ENCODE measurements at places on chromosomes 1 and 21. TPM values are rescaled to one million over a fixed set of nuclear protein-coding genes. Genes with fewer than 3 reads are reported as not detected.

Gene KANK4
- not detected for total RNA-seq

Gene SLC2A5
- 0.13 TPM for total RNA-seq

Gene OR2L2
- total RNA-seq, result not detected

Gene FALEC
- not detected for total RNA-seq

- no peak for DNase-seq
These were observed 686.9 kb downstream of the LRRIQ3 start for GRCh38 chr1:73511038-73511437.

Gene RIMKLA
- under 0.01 TPM for total RNA-seq

DNA sequence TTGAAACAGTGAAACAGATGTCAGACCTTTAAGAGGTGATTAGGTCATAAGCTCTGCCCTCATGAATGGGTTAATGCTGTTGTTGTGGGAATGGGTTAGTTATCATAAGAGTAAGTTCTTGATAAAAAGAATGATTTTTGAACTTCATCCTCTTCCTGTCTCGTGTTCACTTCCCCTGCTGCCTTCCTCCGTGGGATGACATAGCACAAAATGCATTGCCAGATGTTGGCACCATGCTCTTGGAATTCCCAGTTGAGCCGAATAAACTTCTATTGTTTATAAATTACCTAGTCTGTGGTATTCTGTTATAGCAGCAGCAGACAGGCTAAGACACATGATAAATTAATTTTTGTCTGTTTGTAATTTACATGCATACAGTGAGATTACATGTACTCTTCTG is 112.0 kb upstream of the LRRC7 start:
- no peak for DNase-seq

Gene PBXIP1
- total RNA-seq, result 101 TPM

GRCh38 chr1:169141356-169141755 is 34.9 kb downstream of the ATP1B1 start:
- DNase-seq, result no peak

GRCh38 chr1:17030206-17030605 is 18.5 kb upstream of the ATP13A2 start:
- no peak for DNase-seq

DNA sequence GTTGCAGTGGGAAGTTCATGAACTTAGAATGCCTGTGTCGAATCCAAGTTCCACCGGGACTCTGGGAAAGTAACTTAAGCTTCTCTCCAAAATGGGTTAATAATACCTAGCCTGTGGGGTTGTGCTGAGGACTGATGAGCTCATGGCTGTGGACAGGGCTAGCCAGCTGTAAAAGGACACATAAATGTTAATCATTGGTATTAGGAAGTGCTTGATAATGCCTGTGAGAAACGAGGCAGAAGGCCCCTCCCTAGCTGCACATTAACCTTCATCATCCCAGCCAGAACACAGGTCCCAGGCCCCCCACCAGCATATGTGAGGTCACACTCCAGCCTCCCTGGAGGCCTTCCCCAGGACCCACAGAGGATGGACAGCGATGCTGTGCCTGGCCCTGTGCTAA is 789 bp upstream of the GJB4 start:
- no peak for DNase-seq

Gene NOS1AP
- 0.13 TPM for total RNA-seq

Gene CHIA
- not detected for total RNA-seq

DNA sequence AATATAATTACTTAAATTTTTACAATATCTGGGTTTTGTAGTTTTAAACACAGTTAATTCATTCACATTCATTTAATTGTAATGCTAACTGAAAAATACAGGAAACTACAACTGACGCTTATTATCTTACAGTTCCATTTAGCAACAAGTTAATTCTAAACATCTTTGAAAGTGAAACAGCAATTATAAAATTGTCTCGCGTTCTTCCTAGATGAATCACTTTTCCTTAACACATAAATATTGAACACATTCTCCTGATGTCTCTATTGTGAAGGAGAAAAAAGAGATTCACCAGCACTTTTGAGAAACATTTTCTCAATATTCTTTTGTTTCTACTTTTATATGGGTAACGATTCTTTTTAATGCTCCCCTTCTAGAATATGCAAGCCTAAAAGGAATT is 6.4 kb downstream of the PTGFR start:
- peak; percentile 29 for DNase-seq

Gene LAMB3
- 3.0 TPM for total RNA-seq

DNA sequence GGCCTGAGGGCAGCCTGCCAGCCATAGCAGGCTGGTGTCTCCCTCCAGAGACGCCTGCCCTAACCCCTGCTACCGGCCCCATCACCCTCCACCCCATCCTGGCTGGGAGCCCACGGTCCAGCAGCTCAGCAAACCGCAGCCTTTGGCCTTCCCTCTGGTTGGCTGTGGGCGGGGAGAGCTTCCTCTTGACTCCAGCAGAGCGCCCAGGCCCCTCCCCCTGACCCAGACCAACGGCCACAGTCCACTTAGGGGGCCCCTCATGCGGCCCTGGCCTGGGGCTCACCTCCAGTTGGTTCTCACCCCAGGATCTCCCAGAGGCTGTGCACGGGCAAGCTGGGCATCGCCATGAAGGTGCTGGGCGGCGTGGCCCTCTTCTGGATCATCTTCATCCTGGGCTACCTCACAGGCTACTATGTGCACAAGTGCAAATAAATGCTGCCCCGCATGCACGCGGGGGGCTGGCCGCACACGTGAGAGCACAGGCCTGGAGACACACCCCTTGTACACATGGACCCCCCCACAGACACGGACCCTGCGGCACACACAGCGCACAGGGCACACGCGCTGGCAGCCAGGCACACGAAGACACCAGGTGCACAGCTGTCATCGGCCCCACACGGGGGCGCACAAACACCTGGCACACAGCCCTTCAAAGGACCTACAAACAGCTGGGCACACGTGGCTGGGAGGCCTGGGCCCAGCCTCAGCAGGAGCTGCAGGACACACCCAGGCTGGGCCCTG is 3.1 kb downstream of the SMIM1 start:
- DNase-seq, result no peak

DNA sequence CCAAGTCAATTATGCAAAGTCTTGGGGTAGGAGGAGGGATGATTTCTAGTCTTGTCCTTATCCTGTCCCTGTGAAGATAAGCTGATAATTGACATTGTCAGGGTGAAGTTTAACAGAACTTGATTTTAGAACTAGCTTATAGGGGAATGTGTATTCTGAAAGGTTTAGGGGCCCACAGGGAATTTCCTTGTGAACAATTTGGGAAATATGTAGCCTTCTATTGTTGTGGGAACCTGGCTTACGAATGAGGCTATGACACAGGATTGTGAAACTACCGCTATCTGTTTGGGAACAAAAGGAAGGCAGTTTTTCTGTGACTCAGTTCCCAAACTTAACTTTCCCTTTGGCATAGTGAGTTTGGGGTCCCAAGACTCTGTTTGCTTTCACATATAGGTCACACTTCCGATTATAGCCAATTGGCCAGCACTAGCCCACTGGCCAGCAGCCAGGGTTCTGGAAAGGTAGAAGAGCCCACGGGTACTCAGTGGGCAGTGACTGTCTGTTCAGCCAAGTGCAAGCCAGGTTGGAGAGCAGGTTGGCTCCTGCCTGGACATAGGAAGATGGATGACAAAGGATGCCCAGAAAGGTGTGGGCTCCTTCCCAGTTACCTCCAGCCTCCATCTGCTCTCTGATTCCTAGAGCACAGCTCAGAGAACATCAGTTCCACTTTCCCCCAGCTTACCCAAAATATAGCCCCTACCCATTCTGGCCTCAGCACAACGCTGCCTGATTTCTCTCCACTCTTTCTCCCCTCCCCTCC is 35.5 kb downstream of the H3-3A start:
- peak; percentile 66 for DNase-seq

Gene PTCH2
- under 0.01 TPM for total RNA-seq

Gene SLC30A10
- total RNA-seq, result not detected

DNA sequence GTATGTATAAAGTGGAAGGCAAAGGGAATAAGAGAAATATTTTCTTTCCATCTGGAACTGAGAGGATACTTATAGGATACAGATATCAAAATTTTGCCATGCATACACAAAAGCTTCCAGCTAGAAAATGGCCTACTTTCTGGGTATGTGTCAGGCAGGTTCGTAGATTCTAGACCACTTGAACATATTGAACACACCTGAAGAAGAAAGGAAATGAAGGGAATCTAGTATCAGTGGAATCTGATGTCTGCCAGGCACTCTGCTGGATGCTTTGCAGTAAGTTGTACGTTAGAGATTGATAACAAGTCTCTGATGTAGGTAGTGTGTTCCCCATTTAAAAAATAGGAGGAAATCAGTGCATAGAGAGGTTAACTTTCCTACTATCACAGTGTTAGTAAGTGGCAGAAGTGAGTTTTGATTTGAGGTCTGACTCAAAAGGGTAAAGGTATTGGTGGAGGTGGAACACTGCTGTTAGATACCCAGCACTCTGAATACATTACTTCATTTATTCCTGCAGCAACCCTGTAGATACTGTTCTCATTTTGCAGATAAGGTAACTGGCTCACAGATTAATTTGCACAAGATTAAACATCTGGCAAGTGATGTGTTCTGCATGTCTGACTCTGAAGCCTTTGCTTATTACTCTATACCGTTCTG is 3.0 kb downstream of the CAMSAP2 start:
- no peak for DNase-seq

GRCh38 chr1:214897581-214897980 is 185.0 kb upstream of the KCNK2 start:
- DNase-seq, result no peak

DNA sequence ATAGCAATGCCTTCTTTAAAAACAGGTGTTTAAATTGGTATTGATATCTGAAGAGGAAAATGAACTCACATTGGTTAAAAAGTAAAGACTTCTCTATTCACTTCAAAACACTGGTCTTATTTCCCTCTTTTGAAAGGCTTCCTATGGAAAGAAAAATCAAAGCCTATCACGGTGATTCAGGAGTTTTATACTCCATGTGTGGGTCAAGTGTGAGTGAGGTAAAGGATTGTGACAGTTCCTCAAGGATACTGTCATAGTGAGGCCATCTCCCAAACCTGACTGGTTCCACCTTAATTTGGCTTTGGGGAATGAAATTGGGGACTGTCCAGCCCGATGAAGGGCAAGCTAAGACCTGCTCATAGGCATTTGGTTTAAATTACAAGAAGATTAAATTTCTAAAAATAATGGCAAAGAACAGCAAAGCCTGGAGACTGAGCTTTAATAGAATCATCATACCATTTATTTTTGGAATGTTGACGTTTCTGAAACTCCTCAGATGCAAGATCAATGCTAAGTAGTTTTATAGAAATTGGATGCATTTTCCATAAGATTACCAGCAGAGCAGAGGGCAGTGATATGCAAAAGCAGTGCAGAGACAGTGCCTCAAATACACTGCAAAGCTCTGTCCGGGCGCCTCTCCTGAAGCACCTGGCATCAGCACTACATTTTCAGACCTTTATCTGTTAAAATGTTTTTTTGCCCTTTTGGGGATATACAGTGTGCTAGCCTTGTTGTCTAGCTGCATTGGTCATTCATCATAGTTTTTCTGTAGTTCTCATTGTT is 302.1 kb upstream of the SGIP1 start:
- no peak for DNase-seq

- DNase-seq, result no peak
These were observed 204.7 kb downstream of the ST6GALNAC3 start for GRCh38 chr1:76279101-76279748.

DNA sequence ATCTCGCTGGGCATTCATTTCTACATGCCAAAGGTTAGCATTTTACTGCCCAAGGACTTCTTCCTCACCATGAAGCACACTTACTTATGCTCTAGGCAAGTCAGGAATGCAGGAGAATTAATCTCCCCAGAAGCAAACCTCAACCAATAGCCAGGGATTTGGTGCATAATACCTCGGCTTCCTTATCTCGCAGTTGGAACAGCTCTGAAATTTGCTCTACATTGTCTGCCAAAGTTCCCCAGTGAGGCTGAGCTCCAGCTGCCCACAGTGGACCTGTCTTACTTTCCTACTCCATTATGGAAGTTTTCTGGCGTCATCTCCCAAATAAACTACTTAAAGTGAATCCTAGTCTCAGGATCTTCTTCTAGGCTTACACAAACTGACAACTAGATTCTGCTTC is 57.6 kb upstream of the PPM1J start:
- DNase-seq, result no peak

DNA sequence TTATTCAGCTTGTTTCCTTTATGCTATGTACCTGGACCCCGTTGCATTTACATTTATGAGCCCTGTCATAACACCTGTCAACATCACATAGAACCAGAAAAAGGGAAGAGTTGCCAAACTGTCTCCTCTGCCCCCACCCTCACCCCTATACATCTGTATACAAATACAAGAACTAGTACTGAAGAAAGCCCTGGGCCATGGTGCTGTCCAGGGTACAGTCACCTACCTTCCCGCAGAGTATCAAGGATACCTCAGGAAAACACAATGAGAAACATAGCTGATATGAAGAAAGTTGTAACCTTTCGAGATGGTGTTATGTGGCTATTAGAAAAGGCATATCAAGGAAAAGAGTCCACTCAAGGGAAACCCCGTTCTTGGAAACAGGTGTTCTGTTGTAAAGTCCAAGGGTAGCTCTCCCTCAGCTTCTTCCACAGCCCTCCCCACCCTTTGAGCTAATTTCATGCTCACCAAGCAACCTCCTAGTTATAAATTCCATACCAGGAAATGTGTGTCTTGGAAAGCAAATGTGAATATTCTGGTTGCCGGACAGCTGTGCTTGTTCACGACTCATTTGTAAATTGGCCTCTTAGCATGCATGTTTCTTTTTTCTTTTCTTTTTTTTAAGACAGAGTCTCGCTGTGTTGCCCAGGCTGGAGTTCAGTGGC is 16.7 kb upstream of the AVPR1B start:
- DNase-seq, result no peak

DNA sequence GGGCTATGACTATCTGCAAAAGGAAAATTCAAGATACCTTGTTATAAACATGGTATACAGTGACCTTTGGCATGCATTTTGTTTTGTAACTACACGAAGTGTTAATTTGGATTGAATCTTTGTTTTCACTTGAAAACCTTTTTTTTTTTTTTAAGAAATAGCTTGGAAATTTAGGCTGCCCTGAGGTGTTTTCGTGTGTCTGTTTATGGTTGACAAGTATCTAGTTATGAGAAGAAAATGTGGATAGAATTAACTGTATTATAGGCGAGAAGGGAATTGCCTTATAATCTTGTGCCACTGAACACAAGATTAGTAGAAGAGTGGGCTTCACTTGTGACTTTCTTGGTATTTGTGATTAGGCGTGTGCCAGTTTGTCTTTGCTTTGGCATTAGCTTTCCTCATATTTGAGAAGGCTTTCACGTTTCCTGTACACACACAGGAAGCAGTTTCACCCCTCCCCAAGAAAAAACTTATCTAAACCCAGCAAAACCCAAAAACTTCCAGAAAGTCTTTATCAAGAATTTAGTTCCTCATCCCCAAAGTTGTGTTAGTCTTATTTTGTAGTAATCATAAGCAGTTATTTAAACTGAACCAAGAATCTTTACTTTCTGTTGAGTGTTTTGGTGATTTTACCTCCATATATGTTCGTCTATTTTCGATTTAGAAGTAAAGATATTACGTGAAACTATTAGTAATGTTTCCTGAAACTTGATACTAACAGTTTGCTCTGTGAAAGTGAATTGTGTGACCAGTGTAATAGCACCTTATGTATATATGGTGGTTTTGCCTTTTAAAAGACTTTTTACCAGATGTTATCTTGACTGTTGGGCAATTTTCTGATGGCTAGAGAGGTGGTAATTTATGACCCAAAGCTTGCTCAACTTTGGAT is 3.8 kb downstream of the DYRK1A start:
- DNase-seq, result no peak
